ENCODE measurements at places on chromosomes 7 and 10.

- no peak for DNase-seq
Observed at GRCh38 chr7:102287111-102287980, 678 bp downstream of the SH2B2 start.

DNA sequence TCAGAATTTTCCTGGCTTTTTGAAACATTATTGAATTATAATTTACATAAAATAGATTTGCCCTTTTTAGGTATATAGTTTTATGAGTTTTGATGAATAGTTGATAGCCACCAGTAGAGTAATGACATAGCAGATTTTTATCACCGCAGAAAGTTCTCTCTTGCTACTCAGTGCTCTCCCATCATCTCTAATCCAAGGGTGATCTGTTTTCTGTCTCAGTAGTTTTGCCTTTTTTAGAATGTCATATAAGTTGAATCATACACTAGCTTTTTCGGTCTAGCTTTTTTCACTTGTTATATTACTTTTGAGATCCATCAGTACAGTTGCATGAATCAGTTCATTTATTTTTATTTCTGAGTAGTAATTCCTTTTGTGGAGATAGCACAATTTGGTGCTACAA is 17.9 kb downstream of the RSBN1L start:
- DNase-seq, result no peak

DNA sequence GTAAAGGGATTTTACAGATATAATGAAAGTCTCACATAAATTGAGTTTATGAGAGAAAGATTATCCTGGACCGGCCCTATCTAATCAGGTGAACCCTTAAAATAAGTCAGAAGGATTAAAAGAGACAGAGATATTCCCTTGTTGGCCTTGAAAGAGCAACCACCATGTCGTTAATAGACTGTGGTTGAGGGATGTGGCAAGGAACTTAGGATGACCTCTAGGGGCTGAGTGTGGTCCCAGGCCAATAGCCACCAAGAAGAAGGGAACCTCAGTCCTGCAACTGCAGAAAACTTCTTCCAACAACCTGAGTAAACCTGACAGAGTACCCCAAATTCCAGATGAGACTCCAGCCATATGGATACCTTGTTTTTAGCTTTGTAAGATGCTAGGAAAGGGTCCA is 121.5 kb downstream of the POLR1F start:
- no peak for DNase-seq

DNA sequence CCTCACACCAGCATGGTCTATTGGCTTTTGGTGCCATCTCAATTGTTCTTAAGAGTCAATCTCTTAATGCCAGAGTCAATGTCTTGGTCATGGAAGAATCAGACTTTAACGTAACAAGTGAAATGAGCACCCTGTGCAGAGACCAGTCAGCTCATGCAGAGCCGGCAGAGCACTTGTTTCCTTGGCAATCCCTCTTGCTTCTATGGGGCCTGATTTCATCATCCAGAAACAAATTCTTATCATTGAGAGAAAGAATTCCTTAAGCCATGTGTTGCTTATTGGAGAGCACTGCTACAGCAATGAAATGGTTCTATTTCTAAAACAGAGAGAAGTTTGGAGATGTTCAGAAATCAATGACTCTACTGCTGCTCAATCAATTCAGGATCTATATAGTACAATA is 212.8 kb downstream of the IPMK start:
- DNase-seq, result no peak

DNA sequence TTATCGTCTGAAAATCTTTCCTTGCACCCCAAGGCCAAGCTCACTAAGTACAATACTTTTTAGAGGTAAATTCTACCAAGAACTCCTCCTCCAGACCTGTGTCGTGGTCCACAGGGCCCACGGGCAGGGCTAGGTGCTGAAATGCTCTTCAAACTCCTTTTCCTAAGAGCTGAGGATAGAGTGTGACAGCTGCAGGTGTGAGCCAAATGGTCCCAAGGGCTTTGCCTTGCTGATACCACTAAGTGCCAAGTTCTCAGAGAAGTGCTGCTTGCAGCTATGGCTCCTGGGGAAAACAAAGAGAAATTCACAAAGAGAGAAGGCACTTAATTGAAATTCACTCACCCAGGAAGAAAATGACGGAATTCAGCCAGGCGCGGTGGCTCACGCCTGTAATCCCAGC is 868.9 kb upstream of the AUTS2 start:
- no peak for DNase-seq

DNA sequence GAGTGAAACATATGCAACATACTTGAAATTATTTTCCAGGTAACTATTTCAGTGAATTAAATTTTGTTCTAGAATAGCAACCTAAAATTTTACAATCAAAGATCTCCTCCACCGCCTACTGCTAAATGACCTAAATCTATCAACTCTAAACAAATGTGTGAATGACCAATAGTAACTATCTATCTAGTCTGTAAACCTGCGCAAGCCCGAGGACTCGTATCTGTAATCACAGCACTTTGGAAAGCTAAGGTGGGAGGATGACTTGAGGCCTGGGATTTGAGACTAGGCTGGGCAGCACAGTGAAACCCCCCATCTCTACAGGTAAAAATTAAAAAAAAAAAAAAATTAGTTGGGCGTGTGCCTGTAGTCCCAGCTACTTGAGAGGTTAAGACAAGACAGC is 83.0 kb downstream of the NEBL start:
- DNase-seq, result no peak

- DNase-seq, result no peak
Observed at GRCh38 chr10:19200211-19200610, 151.6 kb downstream of the MALRD1 start.

GRCh38 chr7:22861576-22861975 is 38.9 kb upstream of the TOMM7 start:
- no peak for DNase-seq

DNA sequence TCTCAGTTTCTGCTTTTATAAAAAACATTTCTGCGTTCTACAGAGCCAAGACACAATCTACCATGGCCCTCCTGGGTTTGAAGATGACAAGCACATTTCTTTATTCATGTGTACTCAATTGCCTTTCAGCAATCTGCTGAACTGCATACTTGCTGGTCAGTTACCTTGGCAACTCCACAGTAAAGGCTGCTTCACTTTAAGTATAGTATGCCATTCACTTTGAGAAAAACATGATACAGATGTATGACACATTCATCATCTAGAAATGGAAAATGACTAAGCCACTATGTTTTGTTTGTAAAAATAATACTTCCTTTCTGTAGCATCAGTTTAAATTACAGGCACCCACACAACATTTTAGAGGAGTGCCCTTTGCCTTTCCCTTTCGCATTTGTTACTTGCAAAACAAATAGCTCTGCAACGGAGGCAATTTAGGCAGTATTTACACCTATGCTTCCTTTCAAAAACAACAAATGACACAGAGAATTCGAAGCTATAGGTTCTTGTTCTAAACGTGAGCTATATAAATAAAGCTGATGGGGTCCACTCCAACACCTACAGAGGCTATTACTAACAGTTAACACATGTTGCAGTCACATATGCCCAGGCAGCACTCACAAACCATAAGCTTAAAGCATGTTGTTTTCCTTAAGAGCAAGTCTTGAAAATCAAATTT is 23.5 kb downstream of the SGCE start:
- no peak for DNase-seq

DNA sequence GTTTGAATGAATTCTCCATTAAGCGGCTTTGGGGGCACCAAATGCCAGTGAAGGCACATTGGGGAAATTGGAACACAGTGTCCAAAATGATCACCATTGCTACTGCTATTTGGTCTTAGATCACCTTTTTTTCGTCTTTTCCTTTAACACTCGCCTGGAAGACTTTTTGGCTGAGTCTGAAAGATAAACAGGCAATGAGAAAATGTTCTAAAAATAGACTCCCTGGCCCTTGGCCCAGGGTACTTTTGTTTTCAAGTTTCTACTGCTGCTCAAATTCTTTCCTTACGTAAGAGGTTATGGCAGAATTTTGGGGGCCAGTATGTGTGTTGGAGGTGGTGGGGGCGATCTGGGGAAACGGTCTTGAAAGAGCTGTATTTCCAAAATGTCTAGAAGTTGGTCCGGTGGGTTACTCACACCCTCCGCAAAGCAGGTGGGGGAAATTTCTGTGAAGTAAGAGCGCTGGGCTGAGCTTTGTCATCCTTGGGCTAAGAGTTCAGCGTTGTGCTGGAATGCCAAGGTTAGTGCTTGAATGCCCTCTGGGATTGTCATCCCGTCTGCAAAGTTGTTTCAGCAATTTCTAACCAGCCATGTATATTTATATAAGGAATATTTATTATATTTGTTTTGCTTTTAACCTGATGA is 1.3 kb upstream of the ITPRIP start:
- DNase-seq, result no peak

DNA sequence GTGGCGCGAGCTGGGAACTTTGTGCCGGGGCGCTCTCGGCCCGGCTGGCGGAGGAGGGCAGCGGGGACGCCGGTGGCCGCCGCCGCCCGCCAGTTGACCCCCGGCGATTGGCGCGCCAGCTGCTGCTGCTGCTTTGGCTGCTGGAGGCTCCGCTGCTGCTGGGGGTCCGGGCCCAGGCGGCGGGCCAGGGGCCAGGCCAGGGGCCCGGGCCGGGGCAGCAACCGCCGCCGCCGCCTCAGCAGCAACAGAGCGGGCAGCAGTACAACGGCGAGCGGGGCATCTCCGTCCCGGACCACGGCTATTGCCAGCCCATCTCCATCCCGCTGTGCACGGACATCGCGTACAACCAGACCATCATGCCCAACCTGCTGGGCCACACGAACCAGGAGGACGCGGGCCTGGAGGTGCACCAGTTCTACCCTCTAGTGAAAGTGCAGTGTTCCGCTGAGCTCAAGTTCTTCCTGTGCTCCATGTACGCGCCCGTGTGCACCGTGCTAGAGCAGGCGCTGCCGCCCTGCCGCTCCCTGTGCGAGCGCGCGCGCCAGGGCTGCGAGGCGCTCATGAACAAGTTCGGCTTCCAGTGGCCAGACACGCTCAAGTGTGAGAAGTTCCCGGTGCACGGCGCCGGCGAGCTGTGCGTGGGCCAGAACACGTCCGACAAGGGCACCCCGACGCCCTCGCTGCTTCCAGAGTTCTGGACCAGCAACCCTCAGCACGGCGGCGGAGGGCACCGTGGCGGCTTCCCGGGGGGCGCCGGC is 870 bp downstream of the FZD1 start:
- no peak for DNase-seq

DNA sequence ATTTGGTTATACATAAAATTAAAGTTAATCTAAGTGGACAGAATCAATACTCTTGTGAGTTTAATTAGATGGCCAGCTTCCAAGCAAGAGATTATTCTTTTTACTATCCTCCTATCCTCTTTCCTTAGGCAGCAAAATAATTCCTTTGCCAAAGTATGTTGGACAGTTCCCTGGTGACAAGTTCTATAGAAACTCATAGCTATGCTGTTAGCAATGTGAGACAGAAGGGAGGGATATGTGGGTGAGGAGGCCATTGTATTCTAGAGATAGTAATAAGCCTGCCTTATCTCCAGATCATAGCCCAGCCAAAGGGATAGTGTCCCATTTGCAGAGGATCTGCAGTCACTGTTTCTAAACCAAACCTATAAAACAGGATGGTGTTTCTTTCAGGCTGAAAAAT is 181.6 kb upstream of the HDAC9 start:
- DNase-seq, result no peak

GRCh38 chr10:117684672-117685211 is 142.2 kb downstream of the EMX2 start:
- no peak for DNase-seq

DNA sequence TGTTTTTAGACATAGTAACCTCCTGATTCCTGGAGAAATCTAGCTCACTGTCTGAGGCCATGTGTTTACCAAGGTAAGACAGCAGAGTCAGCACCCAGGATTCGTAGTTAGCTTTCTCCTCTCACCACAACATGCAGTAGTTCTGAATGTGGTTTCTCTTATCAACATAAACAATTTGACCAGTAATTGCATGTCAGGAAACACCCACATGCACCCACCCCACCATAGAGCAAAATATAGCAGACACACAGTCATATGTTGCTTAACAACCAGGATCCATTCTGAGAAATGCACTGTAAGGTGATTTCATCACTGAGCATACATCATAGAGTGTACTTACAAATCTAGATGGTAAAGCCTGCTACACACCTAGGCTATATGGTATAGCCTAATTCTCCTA is 1004.0 kb downstream of the ANKRD7 start:
- no peak for DNase-seq

DNA sequence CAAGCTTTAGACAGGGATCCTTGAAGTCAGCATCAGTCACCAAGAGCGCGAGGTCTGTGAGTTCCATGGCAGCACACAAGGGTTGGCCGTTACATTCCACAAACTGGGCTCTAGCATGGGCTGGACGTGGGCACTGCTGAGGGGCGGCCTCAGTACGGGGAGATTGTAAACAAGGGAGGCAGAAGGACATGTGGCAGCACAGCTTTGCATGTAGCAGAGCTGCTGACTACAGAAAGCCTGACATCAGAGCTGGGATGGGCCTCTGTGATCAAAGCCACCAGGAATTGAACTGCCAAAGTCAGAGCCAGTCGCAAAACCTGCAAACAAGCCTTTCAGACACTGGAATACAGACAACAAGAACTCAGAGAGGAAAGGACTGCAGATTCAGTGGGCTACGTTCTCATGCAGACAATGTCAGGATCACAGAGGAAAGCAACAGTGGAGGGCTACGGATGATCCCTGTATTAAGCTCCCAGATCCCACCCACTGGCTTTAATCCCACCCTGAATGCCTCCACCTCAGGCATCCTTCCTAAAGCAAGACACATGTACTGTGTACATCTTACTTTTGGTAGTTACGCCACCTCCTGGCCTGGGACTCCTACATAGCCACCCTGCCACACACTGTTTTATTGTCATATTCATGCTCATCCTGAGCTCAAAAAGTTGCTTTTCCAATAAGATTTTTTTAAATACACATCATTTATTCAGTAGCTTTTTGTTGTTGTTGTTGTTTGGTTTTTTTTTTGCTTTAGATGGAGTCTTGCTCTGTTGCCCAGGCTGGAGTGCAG is 291.1 kb upstream of the IMMP2L start:
- no peak for DNase-seq

DNA sequence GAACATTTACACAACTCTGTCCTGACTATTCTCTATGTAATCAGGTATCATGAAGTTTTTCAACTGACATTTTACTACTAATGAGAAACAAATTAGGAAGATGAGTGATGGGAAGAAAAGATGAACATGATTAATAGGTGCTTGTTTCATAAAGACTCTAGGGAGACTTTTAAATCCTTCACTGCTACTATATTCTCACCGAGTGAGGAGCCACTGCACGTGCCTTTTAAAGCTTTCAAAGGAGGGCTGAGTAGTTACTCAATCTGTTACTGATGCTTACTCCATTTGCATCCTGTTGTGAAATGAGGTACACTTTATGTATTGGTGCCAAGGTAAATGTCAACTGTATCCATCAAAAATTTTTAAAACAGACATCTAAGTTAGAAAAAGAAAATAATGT is 1.3 kb upstream of the COMMD3 start:
- DNase-seq, result no peak

GRCh38 chr10:132438091-132439024 is 41.4 kb downstream of the PWWP2B start:
- DNase-seq, result no peak

DNA sequence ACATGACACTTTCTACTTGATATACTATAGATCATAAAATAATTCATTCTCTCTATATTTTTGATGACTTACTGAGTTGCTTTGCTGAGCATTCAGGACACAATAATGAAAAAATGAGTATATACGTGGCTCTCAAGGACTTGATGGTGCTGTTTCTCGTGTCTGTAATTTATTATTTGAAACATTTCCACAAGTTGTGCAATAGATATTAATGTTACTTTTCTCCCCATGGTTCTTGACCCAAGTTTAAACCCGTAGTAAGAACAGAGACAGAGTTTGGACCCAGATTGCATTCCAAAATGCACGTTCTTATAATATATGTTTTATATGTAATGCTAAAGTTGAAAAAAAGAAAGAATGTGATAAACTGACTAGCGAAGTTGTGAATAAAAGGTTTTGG is 94.2 kb upstream of the FAM3C start:
- DNase-seq, result no peak

- no peak for DNase-seq
Observed at GRCh38 chr7:3568516-3568915, 267.5 kb downstream of the SDK1 start.
